T1000 (cell line): ENCODE measurements at places on chromosomes 6 and 20.

GRCh38 chr6:36131511-36132245 is 1.4 kb downstream of the MAPK13 start:
- DNase-seq = no peak

DNA sequence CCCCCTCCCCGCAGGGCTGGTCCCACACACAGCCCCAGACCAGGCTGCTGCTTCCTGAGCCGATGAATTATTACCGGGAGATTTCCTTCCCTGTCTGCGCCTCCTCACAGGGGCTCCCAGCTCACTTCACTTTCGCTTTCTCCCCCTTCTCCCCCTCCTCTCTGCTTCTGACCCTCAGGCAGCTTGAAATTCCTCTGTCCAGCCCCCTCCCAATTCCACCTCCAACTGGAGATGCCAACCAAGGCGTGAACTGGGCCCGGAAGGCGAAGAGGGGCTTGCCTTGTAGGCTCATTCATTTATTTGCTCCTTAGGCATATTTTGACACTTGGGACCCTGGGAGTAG is 1.7 kb upstream of the TCF15 start:
- no peak for DNase-seq

DNA sequence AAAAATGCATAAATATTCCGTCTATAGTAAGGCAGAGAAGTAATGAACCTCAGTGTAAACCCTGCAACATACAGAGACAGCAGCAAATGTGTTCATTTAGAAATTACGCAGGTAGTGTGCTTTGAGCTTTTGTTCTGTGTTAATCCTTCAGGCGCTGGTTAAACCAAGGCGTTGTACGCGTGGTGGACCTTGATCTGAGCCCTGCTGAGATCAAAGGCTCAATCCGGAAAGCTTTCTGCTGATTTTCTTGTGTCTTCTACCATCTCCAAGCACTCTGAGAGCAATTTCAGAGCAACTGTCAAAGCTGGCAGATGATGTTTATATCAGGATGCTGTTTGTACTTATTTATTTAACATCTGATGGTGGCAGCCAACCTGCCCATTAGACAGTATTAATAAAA is 382.8 kb downstream of the CDH26 start:
- no peak for DNase-seq

- DNase-seq = no peak
These were observed 808 bp downstream of the SDC4 start for GRCh38 chr20:45347297-45347935.

- DNase-seq = no peak
These were observed 21.1 kb upstream of the CCM2L start for GRCh38 chr20:31989030-31989645.

- no peak for DNase-seq
These were observed 2.0 kb downstream of the EFHC1 start for GRCh38 chr6:52422156-52422555.

- DNase-seq = no peak
These were observed 18.1 kb downstream of the RIPK1 start for GRCh38 chr6:3086282-3086946.
